Osteoblast (primary cell): ENCODE measurements at places on chromosomes 13 and 19.

GRCh38 chr19:40243181-40243580 is 16.7 kb upstream of the CCNP start:
- peaks cover 25% of the 10 kb centered on the region for H3K36me3 ChIP-seq
- no peak overlapping the region for H3K27ac ChIP-seq
- peak; percentile 51 for DNase-seq

- H3K27ac ChIP-seq: no peak overlapping the region
- H3K4me3 ChIP-seq: no peak overlapping the region
- DNase-seq: peak; percentile 79
- H3K27me3 ChIP-seq: no peaks in the 10 kb centered on the region
- H3K4me1 ChIP-seq: no peaks in the 10 kb centered on the region
These were observed 7.6 kb downstream of the LGALS4 start for GRCh38 chr19:38805180-38805579.

- H3K36me3 ChIP-seq: peaks cover 3% of the 10 kb centered on the region
- H3K4me3 ChIP-seq: no peak overlapping the region
- no peak for DNase-seq
- H3K4me1 ChIP-seq: peaks cover 47% of the 10 kb centered on the region
These were observed 13.7 kb upstream of the GPR183 start for GRCh38 chr13:99320693-99321481.

- H3K4me3 ChIP-seq: no peak overlapping the region
- H3K36me3 ChIP-seq: no peaks in the 10 kb centered on the region
- no peak overlapping the region for H3K27ac ChIP-seq
- no peak for DNase-seq
- H3K4me1 ChIP-seq: no peaks in the 10 kb centered on the region
These were observed 190.2 kb upstream of the TSHZ3 start for GRCh38 chr19:31539386-31539785.

- H3K4me3 ChIP-seq: no peak overlapping the region
- H3K27me3 ChIP-seq: no peaks in the 10 kb centered on the region
- H3K4me1 ChIP-seq: peaks cover 6% of the 10 kb centered on the region
- H3K27ac ChIP-seq: no peak overlapping the region
These were observed 237.0 kb downstream of the LACC1 start for GRCh38 chr13:44116562-44117332.
